ENCODE measurements at places on chromosomes 6 and 20. TPM values are rescaled to one million over a fixed set of nuclear protein-coding genes. Genes with fewer than 3 reads are reported as not detected.

The PLN gene
- 2,329 TPM for total RNA-seq

The HMGA1 gene
- 46.7 TPM for total RNA-seq

- no peak for DNase-seq
Measured at GRCh38 chr6:31048099-31048498, 37.8 kb downstream of the MUC22 start.

GRCh38 chr6:51199105-51199552, 380.5 kb downstream of the TFAP2B start:
- no peak for DNase-seq

- no peak for DNase-seq
Measured at GRCh38 chr6:79461205-79461604, 76.0 kb downstream of the LCA5 start.
